T-helper 17 cell (primary cell): ENCODE measurements at places on chromosomes 3 and 15.

DNA sequence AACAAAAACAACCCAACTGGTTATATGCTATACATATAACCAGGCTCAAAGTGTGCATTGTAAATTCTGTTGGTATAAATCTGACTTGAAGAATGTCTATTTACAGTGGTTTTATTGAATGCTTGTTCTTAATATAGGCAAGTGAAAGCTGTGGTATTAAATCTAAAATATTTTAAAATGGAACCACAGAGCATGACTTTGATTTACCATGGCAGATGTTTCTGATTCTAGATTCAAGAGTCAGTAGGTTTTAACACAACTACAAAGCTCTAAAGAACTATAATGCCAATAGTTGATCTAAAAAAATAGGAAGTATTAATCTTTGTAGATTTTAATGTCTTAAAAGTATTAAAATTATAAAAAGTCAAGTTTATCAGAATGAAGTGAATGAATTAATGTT, 141.9 kb upstream of the PLSCR5 start:
- no peak for DNase-seq

DNA sequence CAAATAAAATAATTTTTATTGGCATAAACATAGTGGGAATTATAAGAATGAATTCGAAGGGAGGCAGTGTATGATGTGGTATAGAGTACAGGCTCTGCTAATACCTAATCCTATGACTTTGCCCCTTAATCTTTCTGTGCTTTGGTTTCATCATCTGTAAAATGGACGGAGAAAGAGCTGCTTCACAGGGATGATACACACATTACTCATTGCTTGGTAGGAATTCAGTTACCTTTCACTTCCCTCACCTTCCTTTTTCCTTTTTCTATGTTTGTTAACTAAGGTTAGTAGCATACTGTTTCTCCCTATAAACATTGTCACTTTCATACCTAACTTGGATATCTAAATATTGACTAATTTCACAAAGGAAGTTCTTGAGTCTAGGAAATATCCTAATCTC, 36.2 kb downstream of the LEKR1 start:
- no peak for DNase-seq

GRCh38 chr3:123111640-123112039, 44.8 kb downstream of the PDIA5 start:
- no peak for DNase-seq

- no peak for DNase-seq
Observed at GRCh38 chr3:47342151-47342550, 38.7 kb upstream of the PTPN23 start.

DNA sequence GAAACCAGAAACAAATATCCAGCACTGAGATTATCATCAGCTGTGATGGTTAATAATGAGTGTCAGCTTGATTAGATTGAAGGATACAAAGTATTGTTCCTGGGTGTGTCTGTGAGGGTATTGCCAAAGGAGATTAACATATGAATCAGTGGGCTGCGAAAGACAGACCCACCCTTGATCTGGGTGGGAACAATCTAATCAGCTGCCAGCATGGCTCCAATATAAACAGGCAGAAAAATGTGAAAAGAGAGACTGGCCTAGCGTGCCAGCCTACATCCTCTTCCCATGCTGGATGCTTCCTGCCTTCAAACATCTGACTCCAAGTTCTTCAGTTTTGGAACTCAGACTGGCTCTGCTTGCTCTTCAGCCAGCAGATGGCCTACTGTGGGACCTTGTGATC, 869.5 kb downstream of the SI start:
- no peak for DNase-seq
